ENCODE measurements at places on chromosomes 7 and 10.

DNA sequence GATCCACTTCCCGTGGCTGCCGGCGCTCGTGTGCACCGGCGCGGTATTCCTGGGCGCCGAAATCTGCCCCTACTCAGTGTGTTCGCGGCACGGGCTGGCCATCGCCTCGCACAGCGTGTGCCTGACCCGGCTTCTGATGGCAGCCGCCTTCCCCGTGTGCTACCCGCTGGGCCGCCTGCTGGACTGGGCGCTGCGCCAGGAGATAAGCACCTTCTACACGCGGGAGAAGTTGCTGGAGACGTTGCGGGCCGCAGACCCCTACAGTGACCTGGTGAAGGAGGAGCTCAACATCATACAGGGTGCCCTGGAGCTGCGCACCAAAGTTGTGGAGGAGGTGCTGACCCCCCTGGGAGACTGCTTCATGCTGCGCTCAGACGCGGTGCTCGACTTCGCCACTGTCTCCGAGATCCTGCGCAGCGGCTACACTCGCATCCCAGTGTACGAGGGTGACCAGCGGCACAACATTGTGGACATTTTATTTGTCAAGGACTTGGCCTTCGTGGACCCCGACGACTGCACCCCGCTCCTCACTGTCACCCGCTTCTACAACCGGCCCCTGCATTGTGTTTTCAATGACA lies 1.3 kb downstream of the CNNM1 start:
- DNase-seq, result no peak

DNA sequence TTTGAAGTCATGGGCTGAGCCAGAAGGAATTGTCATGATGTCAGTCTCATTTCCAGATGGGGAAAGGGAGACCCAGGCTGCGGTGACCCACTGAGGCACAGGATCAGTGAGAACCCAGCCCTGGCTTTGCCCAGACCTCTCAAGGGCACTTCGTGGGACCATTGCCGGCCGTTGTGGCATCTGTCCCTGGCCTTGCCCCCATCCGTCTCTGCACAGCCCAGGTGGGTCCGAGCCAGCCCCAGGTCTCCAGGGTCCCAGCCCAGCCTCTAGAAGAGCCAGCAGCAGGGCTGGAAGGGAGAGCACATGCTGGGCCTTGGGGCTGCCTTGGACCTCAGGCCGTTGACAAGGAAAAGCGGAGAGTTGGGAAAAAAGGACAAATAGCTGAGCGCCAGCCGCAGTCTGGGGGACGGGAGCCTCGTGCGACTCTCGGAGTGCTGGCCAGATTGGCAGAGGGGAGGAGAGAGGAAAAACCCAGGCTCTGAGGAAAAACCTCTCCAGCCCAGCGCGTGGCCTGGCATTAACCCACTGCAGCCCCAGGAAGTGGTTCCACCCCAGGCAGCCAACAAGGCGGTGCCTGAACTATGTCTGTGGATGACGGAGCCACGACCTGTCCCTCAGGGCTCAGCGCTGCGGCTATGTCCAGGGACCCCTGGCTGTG lies 30.2 kb downstream of the GRIFIN start:
- DNase-seq, result no peak

DNA sequence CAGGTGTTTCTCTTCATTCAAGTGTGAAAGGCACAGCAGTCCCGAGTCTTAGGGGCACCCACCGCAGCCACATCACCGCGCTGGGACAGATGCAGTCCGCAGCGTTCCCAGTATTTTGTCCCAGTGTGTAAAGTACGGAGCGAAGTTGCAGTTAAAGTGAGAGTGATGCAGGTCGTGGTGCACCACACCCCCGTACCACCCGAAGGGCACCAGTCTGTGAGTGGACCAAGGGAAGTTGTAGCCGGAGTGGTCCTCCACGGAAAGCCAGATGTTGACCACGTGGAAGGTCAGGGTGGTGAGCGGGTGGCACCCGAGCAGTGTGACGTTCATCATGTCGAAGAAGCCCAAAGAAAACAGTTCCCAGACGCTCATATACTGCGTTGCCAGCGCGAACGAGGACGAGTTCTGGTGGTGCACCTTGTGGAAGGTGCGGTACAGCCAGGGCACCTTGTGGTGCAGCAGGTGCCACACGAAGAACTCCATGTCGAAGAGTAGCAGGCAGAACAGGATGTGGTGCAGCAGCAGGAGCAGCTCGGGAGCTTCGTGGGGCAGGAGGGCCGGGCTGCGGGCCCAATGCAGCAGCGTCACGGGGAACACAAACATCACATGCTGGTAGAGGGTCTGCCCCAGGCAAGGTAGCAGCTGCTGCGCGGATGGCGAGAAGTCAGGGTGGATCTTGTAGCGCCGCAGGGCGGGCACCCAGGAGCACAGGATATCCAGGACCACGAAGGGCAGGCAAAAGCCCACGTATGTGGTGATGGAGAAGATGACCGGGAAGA lies 526 bp downstream of the CH25H start:
- peak; percentile 32 for DNase-seq

- DNase-seq, result no peak
Observed at GRCh38 chr10:107727767-107728317, 563.3 kb upstream of the SORCS1 start.

Data from GM13976 (cell line).